Motor neuron (in vitro differentiated cells): ENCODE measurements at places on chromosomes 12 and 14.

- no peak for ATAC-seq
Observed at GRCh38 chr12:92297405-92297804, 151.8 kb upstream of the BTG1 start.

DNA sequence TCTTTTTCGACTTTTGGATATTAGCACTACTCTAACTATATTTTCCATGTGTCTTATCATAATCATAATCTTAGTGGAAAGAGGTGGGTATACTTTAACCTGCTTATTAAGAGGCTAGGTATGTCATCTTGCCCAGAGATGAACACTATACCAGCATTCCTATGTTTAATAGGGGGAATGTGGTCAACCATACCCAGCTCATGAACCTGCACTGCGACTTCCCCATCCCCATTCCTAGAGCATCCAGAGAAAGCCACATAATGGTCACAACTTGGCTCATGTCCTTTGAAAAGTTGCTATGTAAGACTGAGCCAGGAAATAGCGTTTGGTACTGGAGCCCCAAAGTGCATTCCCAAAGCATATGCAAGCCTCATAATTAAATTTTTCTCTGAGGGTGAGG, 55.2 kb downstream of the TMCC3 start:
- ATAC-seq, result no peak

DNA sequence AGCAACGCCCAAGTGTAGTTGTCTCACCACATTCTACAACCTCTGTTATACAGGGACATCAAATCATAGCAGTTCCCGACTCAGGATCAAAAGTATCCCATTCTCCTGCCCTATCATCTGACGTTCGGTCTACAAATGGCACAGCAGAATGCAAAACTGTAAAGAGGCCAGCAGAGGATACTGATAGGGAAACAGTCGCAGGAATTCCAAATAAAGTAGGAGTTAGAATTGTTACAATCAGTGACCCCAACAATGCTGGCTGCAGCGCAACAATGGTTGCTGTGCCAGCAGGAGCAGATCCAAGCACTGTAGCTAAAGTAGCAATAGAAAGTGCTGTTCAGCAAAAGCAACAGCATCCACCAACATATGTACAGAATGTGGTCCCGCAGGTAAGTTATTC, 123.0 kb downstream of the ARID2 start:
- ATAC-seq, result no peak

GRCh38 chr14:56524971-56525677, 54.5 kb upstream of the TMEM260 start:
- no peak for ATAC-seq

DNA sequence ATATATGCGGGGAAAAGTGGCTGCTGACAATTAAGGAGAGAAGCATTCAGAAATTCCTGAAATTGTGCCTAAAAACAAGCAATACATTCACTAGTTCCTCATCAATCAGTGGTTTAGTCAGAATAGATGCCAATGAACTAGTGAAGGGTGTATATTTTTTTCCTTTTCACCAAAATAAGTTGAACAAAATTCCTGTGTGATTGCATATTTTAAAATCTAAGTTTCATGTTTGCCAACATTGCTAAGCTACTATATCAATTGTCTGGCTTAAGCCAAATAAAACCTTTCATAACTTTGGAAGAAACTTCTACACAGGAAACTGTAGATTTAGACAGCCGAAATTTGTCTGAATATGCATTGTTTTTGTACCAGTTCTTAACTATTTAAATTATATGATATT, 8.7 kb downstream of the PRKD1 start:
- ATAC-seq, result no peak

DNA sequence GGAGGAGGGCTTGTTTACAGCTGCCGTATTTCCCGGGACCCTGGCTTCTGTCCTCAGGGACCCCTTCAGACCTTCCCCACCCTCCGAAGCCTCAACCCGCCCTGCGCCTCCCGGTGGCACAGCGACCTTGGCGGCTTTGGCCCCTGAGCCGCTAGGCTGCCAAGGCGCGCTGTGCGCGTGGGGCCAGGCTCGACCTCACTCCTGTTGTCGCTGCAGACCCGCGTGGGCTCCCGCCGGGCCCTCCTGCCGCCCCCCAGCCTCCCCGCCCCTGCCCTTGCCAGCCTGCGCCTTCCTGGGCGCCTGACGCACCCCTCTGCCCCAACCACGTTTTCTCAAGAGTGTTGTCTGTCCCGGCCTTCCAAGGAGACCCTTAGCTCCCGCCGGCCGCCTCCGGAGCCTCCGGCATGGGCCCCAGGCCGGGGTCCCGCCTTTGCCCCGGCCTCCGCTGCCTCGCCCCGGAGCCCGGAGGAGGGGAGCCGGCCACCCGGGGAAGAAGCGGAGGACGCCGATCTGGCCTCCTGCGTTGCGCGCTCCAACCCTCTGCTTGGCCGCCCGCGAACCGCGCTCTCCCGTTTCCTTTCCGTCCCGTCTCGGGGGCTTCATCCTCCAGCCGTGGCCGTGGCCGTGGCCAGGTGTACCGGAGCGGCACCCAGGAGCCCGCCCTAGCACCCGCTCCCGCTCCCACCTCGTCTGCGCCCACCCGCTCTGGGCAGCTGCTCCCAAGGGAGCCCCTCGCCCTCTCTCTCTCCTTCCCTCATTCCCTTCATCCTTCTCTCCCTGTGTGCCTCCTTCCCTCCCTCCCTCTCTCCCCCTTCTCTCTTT, 19.9 kb downstream of the PPP2R5C start:
- peak; percentile 61 for ATAC-seq

DNA sequence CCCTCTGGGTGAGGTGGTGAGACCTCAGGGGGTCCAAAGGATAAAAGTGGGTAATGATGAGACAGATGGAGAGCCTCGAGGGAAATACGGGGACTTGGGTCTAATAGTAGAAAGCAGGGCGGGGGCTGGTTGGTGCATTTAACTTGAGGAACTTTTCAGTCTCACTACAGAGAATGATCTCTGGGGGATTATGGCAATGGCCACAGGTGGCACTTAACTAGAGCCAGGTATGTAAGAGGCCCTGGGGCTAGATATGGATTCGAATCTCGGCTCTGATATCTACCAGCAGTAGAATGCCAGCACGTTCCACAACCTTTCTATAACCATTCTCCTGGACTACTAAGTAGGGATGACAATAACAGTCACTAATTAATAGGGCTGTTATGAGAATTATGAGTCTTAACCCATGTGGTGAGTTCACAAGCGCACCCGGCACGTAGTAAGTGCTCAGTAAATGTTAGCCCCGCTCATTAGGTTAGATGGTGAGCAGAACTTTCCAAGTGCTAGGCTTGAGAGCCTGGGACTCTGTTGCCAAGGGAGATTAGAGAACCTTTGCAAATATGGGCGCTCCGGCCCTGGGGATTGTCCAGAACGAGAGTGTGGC, 888 bp upstream of the PLXNC1 start:
- no peak for ATAC-seq

DNA sequence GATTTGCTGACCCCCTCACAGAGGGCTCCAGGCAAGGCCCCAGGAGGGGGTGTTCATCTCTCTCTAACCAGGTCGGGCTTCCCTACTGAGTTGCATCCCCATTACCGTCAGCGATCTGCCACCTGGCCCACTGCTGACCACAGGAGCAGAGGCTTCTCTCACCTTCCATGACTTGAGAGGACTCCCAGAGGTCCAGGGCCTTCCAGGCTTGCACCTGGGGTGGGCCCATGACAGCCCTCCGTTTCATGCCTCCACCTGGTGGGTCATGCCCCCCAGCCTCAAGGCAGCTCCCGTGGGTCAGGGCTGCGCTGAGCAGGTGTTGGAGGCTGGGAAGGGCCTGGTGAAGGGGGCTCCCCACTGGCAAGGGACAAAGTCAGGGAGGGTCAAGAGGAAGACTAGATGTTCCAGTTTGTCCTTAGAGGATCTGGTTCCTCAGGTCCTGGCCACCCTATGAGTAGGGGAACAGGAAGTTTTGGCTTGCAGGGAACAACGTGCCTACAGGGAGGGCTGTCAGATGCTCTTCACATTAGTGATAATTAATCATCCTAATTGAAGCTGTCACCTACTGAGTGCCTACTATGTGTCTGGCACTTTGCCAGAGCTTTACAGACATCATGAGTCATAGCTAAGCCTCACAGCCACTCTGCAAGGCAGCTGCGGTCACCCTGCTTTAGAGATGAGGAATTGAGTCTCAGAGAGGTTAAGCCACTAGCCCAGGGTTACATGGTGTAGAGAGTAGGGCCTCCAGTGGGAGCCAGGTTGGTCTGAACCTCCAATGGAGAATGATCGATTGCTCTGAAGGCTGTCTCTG, 13.8 kb downstream of the NFKBIA start:
- peak; percentile 54 for ATAC-seq

DNA sequence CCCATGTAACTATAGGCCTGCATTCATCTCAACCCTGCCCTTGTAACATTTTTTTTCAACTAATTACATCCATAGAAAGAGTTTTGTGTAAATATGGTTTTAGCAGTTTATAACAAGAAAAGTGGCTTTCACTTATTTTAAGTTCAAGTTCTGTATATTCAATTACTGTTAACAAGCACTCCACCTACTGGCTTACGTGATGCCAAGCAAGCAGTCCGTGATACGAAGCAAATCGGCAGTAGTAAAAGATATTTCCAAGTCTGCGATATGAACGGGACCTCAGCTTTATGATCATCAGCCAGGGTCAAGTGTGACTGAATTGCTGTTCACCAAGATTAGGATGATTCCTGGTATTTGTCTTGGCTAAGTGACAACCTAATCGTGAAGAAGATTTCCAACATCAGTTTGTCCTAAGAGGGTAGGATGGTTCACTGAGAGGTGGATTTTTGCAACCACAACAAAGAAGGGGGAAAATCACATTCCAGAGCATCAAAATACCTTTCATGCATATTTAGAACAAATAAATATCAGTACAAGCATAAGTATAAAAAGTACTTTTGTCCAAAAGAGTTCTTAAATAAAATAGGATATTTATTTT, 456.2 kb downstream of the FOXG1 start:
- peak; percentile 62 for ATAC-seq

GRCh38 chr12:105396983-105397382, 66.5 kb downstream of the C12orf75 start:
- ATAC-seq, result no peak

DNA sequence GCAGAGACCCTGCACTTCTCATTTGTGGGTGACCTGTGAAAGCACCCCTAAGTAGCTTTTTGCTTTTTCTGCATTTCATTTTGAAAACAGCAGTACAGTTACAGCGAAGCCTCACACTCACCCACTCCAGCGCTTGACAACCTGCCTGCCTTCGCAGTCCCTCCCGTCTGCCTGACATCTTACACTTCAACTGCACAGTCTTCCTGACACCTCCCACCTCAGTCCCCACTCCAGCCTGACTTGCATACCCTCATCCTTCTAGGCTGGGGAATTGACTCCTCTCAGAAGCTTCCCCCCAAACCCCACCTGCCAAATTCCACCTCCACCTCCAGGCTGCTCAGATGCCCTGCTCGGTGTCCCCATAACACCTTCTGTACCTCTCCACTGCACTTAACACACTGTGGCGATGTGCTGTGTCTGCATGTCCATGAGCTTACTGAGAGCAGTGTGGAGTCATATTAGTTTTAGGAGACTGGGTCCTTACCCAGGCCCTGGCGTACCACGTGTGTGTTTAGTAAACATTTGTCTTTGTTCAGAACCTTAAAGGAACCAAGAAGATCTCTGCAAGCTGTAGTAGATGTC, 159.4 kb downstream of the PRKCH start:
- ATAC-seq, result peak; percentile 28
